ENCODE measurements at places on chromosomes 3 and 15.

- DNase-seq, result no peak
Measured at GRCh38 chr3:31515486-31516284, 17.0 kb upstream of the STT3B start.

- DNase-seq, result no peak
Measured at GRCh38 chr15:69609176-69609575, 156.6 kb downstream of the RPLP1 start.

- DNase-seq, result no peak
Measured at GRCh38 chr15:73335026-73335425, 33.7 kb downstream of the HCN4 start.

DNA sequence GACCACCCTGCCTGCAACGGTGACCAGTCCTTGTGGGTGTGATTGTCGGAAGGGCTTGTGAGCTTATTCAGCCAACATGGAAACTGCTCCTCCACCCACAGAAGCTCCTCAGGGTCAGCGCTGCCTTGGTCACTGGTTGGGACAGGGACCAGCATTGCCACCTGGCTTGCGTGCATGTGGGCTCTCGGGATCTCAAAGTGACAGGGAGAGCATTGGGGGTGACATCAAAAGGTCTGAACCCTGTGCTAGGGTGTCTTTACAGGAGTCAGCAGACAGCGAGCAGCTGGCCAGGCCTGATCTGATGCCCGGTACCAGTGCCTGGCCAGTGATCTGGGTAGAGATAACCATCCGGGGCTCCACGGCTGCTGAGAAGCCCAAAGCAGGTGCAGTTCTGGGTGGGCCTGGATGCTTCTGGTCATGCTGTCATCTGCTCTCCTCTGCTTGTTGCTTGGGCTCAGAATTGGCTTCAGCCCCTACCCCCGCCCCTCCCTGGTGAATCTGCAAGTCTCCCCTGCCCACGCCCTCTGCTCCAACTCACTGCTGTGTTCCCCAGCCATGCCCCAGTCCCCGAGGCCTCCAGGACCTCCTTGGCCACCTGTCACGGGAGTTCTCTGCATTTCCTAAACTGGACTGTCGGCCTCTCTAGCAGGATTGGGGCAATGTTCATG lies 134.8 kb downstream of the NSMCE3 start:
- no peak for DNase-seq

GRCh38 chr3:126057936-126058335 lies 26.0 kb downstream of the SLC41A3 start:
- DNase-seq, result no peak

- DNase-seq, result no peak
Measured at GRCh38 chr3:149964291-149964690, 6.4 kb downstream of the PFN2 start.

GRCh38 chr3:4848176-4848825 lies 130.9 kb upstream of the BHLHE40 start:
- no peak for DNase-seq

DNA sequence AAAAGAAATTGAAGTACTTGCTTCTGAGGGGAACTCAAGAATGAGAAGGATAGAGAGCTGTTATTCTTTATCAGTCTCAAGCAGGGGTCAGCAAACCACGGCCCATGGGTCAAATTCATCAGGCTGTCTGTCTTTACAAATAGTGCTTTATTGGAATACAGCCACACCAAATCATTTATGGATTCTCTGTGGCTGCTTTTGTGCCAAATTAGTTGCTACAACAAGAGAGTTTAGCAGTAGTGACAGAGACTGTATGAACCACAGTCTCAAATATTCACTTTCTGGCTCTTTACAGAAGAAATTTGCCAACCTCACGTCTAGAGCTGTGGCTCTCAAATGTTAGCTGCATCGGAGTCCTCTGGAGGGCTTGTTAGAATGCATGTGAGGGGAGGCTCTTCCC lies 258.0 kb upstream of the RARB start:
- DNase-seq, result no peak

GRCh38 chr15:74978503-74978902 lies 16.9 kb upstream of the SCAMP5 start:
- no peak for DNase-seq

DNA sequence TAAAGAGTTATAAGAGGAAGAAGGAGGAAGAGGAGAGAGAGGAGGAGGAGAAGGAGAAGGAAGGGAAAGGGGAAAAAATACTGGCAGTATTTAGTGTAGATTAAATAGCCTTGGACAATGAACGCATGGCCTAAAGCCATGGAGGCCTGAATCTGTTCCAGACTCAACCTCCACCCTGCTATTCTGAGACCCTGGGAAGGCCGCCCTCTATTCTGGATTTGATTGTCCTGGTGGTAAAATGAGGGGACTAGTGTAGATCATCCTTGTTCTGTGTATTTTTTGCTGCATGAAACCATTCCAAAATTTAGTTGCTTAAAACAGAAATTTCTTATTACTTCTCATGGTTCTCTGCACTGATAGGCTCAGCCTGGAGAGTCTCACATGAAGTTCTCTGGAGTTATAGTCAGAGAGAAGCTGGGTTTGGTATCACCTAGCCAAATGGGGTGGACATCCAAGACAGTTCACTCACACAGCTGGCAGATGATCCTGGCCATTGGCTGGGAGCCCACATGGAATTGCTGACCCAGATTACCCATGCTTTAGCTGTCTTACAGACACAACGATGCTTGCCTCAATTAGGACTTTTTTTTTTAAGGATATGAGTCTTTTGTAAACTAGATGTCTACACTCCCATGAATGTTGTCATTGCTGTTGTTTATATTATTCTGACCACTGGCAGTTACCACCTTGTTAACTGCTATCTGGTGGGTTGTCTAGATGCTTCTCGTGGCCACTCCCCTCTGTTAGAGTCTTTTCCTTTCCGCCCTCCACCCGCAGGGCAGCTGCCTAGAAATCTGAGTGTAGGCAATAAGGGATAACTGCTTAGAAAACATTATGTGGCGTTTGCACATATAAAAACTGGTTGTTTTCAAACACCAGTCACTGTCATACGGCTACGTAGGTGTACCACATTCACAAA lies 149.9 kb downstream of the SST start:
- no peak for DNase-seq

DNA sequence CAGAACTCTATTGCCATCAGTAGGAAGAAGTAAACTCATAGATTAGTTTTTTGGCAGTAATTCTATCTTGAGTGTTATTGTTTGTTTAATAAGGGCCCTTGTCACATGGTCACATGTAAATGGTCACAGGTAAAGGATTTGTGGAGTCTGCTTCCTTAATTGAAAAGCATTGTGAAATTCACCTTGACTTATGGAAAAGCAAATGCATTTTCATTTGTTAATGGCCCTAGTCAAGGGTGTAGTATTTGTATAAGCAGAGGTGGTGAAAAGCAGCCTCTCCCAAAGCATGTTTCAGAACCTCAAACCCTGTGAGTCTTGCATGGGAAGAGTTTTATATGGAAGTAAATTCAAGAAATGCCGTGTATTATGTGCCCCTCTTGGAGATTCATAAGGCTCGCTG lies 197.5 kb upstream of the NR2E3 start:
- no peak for DNase-seq

GRCh38 chr3:157769378-157769777 lies 266.2 kb upstream of the VEPH1 start:
- no peak for DNase-seq

DNA sequence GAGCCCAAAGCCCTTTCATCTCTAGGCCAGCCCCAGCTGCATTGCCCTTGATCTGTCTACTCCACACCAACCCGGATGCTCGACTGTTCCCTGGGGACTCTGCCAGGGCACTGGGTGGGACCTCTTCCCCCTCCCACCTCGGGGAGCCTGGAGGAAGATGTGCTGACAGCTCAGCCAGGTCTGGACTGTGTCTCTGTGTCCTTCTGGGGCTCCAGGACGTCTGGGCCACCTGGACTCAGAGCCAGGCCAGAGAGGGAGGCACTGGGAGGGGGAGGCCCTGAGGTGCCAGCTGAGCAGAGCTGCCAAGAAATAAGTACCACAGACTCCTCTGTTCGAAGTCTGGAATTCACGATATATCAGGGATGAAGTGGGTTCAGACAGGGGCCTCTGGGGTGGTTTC lies 5.8 kb upstream of the HCN4 start:
- no peak for DNase-seq

- DNase-seq, result no peak
Measured at GRCh38 chr3:71495708-71496472, 87.6 kb downstream of the FOXP1 start.

DNA sequence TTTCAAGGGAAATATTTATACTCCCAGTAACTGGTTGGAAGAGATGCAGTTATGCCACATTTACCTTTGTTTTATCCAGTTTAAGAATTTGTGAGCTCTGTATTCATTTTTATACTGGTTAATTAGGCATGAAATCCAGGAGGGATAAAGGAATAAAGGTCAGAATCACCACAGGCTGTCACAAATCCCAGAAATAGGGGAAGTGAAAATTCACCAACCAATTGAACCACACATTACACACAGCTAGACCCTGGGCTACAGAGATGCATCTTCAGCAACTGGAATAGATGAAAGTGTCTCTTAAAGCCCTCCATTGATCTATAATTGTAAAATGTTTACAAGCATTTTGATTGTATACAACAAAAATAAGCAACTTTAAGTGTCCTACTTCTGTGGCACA lies 18.5 kb downstream of the SERPINI1 start:
- DNase-seq, result no peak

DNA sequence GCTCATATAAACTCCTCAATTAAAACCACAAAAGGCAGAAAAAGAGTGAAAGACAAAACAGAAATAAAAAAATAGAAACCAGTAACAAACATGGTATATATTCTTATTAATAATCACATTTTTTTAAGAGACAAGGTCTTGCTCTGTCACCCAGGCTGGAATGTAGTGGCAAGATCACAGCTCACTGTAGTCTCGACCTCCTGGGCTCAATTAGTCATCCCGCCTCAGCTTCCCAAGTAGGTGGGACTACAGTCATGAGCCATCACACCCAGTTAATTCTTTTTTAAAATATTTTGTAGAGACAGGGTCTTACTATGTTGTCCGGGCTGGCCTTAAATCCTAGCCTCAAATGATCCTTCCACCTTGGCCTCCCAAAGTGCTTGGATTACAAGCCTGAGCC lies 37.1 kb downstream of the FAM240A start:
- no peak for DNase-seq

DNA sequence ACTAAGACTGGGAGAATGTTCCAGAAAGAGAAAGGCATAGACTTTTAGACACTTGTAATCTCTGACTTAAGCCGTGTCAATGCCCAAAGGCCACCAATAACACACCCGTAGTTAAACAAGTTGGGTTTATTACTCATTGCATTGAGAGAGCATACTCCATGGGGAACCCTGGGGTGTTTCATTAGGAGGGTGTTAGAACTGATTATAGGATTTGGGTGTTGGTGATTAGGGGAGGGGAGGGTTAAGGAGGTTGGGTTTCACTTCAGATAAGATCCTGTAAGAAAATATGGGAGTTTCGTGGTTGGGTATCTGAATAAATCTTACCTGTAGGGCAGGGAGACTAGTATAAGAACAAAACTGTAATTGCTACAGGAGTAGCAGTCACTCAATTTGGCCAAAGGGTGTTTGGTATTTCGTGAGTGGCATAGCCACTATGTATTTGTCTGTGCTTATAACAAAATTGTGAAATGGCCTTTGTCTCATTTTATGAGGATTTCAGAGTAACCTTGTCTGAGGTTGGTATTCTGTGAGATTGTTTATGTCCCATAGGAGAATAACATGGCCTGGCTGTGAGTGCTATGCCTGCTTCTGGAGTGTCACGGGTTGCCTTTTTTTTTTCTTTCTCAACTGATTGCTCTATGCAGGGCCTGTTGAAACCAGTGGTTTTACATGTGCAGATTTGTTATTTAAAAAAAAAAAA lies 2.9 kb downstream of the HACD3 start:
- DNase-seq, result no peak
